ENCODE measurements at places on chromosomes 3 and 15. TPM values are rescaled to one million over a fixed set of nuclear protein-coding genes. Genes with fewer than 3 reads are reported as not detected.
A peak's percentile ranks its signal among the peaks of the same experiment; 100 is the strongest.

- H3K27me3 ChIP-seq, result no peaks in the 10 kb centered on the region
- no peaks in the 10 kb centered on the region for H3K4me1 ChIP-seq
- H3K4me3 ChIP-seq, result peak overlapping the region; percentile 71
- DNase-seq, result peak; percentile 55
These were observed 791 bp downstream of the GYG1 start for GRCh38 chr3:148992027-148992634.

Gene ADGRG7
- total RNA-seq, result not detected

Gene SCAMP5
- total RNA-seq, result 13.4 TPM

Gene CA12
- total RNA-seq, result 237 TPM

DNA sequence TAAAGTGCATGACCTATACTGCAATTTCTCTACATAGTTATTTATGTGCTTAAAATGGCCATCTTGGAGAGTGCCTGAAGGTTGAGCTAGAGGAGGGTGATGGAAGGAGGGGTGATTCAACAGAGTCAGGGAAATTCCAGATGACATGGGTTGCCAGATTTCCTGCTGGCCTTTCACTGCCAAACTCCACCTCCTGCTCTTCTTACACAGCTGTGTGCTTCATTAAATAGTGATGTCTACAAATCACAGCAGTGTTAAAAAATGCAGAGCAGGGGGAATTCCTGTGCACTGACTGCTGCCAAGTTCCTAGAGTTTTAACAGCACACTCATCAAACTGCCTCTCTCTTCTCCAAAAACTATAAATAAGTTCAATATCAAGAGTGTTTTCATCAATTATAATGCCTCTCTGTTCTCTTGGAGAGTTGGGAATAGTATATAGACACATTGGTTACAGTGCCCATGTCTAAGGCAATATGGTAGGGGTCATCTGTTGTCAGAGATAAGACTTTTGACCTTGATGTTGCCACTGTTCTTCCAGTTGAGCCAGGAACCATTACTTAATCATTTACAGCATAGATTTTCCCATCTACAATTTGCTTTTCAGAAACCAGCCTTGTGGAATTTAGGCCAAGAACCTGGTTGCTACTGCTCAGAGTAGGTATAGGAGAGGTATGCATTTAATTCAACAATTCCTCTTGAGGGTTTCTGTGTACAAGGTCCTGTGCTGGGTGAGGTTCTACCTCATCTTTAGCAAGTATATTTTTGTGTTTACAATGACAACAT, 79.6 kb downstream of the TP63 start:
- peak overlapping the region; percentile 15 for H3K27ac ChIP-seq
- no peak overlapping the region for H3K4me3 ChIP-seq
- H3K36me3 ChIP-seq, result no peaks in the 10 kb centered on the region
- peaks cover 6% of the 10 kb centered on the region for H3K4me1 ChIP-seq

DNA sequence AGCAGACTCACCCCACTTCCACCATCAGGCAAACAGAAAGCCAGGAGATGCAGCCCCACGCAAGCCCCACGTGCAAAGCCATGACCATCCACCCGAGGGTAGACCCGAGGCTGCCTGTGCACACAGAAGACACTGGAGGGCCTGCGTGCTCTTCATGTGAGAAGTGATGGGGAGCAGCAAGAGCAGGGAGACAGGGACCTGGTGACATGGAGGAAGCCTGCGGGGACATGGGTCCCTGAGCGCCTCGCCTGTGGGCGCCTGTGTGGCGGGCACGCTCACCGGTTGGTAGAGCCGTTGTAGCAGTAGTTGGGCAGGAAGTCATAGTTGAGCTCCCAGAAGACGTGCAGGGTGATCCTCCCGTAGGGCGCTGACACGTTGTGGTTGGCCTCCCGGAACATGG, 65.0 kb downstream of the NIPA2 start:
- no peak overlapping the region for H3K4me3 ChIP-seq
- no peaks in the 10 kb centered on the region for H3K4me1 ChIP-seq
- peaks cover 23% of the 10 kb centered on the region for H3K36me3 ChIP-seq
- no peaks in the 10 kb centered on the region for H3K27me3 ChIP-seq
- DNase-seq, result no peak

Measured in kidney (tissue), 22 donors.